ENCODE measurements at places on chromosomes 12 and 14.
A peak's percentile ranks its signal among the peaks of the same experiment; 100 is the strongest.

- DNase-seq = no peak
Measured at GRCh38 chr14:62062645-62063044, 300.4 kb downstream of the SNAPC1 start.

GRCh38 chr14:101783260-101784016 is 21.9 kb downstream of the PPP2R5C start:
- no peak for DNase-seq

GRCh38 chr12:117069926-117070900 is 29.0 kb downstream of the TESC start:
- no peak for DNase-seq

DNA sequence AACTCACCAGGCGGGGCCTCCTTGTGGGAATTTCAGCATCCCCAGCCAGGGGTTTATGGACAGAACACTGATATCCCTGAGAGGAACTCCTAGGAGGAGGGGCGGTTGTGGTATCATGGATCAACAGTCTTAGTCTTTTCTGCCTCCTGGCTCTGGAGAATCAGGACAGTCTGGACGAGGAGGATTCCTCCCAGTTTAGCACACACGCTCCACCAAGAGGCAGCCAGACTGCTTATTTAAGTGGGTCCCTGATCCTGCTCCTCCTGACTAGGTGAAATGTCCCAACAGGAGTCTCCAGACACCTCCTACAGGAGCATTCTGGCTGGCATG is 10.4 kb upstream of the ZNF705A start:
- no peak for DNase-seq

- no peak for DNase-seq
Measured at GRCh38 chr12:83265808-83266207, 579.1 kb downstream of the TMTC2 start.

- DNase-seq = peak; percentile 5
Measured at GRCh38 chr12:21607701-21608100, 3.1 kb upstream of the GYS2 start.

DNA sequence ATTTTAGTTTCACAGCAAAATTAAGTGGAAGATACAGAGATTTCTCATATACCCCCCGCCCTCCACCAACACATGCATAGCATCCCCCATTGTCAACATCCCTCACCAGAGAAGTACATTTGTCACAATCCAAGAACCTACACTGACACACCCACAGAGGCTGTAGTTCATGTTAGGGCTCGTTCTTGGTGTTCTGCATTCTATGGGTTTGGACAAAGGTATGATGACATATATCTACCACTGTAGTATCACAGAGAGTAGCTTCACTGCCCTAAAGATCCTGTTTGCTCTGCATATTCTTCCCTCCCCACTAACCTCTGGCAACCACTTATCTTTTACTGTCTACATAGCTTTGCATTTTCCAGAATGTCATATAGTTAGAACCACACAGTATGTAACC is 444.6 kb upstream of the DCN start:
- DNase-seq = no peak

GRCh38 chr14:40452674-40453073 is 1020.4 kb upstream of the FBXO33 start:
- no peak for DNase-seq

- no peak for DNase-seq
Measured at GRCh38 chr12:103928682-103929045, 1.5 kb upstream of the HSP90B1 start.

DNA sequence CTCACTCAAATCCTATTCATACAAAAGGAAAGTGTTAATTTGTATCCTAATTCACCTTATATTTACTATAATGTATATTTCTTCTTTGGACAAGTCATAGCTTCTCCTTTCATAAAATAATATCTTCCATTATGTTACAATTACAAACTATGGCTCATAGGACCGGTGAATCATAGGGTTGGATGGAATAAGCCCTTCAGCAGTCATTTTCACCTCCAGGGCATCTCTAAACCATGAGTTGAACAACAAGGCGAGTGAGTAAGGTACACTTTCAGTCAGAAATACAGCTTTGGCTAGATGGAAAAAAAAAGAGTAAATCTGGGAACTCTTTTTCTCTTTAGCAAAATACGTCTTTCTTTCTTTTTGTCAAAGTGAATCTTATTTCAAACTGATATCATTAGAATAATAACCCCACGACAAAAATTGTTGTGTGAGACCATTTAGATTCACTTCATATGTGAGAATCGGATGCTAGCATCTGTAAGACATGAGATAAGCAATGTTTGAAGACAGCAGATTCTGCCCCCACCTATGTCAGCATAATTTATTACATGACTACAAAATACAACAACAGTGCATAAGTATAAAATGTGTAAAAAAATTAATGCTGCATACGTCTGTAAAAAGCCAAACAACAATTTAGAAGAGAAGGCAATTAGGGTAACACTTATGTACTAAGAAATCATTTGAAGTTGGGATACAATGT is 184.4 kb upstream of the SLC38A2 start:
- DNase-seq = no peak

- no peak for DNase-seq
Measured at GRCh38 chr12:29816874-29817725, 33.4 kb upstream of the TMTC1 start.

DNA sequence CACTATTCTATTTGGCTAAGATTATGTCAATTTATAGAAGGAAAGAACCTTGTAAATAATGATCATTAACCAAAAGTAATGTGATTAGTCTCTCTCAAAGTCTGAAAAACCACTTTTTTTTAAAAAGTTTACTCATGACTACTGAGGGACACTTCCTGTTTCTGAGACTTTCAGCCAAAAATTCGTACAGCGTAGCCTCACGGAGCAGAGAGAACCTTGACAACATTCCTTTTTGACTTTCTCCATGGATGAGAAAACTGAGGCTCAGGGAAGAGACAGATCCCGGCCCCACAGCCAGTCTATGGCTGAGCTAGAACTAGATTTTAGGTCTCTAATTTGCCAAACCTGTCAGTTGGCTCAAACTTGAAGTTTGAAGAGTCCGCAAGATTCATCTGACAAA is 68.2 kb downstream of the DAD1 start:
- DNase-seq = no peak

DNA sequence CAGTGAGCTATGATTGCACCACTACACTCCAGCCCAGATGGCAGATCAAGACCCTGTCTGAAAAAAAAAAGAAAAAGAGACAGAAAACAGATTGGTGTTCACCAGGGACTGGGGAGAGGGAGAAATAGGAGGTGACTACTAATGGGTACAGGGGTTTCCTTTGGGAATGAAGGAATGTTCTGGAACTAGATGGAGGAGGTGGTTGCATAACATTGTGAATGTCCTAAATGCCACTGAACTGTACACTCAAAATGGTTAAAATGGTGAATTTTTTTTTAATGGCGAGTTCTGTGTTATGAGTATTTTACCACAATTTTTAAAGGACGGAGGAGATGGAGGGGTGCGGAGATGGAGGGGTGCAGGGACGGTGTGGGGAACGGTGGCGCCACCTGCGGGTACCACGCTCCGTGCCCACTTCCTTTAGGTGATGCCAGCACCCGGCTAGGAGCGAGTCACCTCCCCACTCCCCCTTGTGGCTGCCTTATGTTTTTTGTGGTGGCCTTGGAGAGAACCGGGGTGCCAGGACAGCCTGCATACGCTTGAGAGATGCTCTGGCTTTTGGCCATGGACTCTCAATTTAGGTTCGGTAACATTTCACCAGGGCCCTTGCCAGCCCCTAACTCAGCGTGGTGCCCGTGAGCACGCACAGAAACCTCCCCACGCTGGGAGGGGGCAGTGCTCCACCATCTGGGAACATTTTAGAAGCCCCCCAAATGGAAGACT is 16.1 kb downstream of the UBC start:
- DNase-seq = no peak

DNA sequence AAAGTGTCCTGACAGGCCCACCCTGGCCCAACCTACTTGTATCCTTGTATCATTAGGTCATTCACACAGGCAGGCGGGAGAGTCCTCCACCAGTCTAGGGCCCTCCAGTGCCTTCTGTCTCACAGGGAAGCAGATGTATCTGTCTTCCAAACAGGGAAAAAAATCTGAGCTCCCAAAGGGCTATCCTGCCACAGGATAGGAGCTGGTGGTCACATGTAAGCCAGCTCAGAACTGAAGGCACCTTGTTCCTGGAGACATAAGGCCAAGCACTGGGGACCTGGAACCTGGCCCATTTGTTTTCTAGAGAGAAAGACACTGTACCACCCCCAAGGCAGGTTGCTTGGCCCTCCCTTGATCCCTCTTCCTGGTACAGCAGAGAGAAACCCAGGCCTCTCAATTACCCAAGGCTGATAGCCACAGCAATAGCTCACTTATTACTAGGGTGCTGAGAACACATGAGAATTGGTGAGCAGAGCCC is 19.4 kb upstream of the PLEKHH1 start:
- DNase-seq = no peak

- DNase-seq = no peak
Measured at GRCh38 chr12:127162902-127163301, 1104.1 kb upstream of the TMEM132C start.
